ENCODE measurements at places on chromosomes 1 and 21.

DNA sequence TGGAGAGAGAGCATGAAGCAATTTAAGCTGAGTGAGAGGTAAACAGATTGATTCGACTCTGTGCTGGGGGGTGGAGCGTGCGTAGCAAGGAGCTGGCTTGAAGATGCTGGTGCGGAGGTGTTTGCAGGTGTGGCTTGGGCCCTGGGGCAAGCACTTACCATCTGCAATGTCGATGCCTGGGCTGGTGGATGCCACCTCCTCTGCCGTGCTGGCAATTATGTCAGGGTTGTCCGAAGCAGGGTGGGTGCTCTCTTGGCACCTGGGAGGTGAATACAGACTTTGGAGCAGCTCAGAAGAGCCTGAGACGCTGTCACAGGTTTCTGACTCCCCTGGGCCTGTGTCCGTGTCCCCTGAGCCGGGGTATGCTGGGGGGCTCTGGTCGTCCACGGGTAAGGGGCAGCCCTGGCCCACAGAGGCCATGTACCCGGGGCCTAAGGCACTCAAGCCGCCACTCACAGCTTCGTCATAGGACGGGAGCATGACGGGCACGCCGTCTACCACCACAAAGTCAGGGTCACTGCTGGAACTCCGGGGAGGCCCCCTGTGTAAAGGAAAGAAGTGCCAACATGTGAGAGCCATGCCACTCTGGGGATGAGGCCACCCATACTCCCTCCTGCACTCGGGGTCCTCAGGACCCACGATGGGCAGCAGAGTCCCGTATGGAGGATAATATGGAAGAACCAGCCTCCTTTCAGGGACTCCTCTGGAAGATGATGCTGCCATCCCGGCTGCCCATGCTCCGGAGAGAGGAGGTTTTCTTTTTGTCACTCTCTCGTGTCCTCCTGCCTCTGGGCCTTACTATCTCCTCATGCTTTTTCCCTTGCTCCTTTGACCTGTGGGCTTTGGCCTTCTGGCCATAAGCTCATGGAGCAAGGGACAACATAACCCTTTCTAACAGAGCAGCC, 80.3 kb upstream of the TLR5 start:
- no peak for DNase-seq

DNA sequence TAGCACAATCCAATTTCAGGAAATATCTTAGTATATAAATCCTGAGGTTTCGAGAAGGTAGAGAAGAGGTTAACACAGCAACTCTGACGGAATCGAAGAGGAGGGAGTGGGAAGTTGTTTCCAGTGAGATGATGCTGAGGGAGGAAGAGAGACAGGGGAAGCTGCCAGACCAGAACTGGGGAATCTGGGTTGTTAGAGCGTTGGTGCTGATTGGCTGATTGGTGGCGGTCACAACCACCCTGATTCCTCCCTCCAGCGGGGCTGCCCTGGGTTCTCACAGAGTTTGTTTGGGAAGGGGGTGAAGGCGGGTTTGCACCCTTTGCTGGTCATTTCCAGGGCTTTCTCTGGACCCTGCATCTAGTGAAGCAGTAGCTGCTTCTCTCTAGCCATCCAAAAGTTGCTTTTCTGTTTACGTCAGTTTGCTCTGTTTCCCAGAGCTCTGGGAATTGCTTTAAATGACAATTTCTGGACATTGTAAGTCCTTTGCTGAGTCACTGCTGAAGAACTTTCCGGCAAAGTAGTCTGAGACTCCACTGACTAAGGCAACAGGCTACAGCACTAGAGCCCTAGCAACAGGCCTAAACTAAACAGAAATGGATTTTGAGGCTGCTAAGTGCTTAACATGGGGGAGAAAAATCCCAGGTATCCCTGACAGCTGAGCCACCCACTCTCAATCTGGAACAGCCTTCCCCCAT, 90.1 kb downstream of the TENT5C start:
- peak; percentile 30 for DNase-seq

DNA sequence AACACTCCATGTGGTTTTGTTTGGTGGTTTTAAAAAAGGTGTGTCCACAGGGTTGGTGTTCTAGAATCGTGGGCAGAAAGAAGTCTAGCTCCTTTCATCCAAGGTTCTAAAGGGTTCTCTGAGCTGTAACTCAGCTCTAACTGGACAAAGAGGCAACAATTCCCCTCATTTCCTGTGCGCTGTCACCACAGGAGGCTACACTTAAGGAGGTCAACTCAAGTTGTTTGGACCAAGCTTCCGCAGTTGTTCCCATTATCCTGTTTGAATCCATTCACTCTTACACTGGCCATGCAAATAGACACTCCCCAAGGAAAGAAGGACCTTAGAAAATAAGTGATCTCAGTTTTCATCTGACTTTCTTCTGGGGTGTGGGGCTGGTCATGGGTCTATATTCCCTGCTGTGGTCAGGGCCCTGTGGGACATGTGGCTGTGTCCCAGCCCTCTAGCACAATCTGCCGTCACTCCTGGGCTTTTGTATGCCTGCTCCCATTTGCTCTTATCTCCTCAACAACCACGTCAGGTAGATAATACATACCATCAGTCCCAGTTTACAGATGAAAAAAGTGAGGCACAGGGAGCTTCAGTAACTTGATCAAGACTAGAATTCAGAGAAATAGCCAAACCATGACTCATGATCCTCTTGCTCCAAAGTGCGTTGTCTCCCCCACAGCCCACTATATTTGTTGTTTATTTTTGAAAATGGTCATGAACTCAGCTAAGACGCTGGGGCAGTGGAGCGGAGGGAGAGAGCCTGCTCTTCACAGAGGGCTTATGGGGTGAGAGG, 103.6 kb downstream of the RHOU start:
- DNase-seq, result no peak

DNA sequence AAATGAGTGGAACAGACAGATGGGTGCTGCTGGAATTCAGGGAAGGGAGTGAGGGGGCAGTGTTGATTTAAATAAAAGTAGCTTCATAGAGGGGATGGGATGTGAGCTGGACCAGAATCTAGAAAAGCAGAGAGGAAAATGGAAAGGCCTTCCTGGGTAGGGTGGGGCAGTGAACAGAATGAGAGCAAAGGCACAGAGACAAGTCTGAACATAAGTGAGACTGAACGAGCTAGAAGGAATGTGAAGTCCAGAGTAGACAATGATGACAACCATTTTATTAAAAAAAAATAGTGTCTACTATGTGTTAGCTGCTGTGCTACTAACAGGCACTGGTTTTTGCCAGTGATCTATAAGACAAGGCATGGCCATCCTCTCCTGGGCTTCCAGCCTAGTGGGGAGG, 36.0 kb downstream of the ELK4 start:
- DNase-seq, result no peak

GRCh38 chr1:69167876-69168275, 399.8 kb upstream of the LRRC7 start:
- no peak for DNase-seq

GRCh38 chr1:65512383-65512782, 91.9 kb downstream of the LEPR start:
- no peak for DNase-seq

DNA sequence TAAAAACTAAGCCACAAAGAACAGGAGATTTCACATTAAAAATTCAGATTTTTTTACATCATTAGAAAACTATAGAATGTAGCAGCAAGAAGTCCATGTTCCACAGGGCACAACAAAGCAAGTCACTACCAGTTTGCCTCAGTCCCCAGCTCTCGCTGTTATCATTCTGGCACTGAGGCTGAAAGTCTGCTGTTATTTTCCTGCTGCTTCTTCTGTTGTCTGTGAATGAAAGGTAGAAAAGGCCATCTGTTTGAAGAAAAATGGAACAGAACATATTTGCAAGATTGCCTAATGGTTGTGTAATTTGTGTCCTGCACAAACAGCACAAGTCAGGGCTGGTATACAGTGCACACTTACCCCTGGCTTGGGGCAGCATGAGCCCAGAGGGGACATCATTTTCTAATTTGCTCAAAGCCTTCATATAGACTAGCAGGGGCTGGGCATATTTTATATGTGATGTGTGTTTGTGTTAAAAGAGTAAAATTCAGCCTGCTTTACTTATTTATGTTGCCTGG, 105.6 kb upstream of the COG2 start:
- DNase-seq, result peak; percentile 49

GRCh38 chr1:224157316-224157715, 25.7 kb upstream of the DEGS1 start:
- DNase-seq, result no peak

- DNase-seq, result no peak
These were observed 8.1 kb downstream of the KRTAP21-3 start for GRCh38 chr21:30710499-30710898.

DNA sequence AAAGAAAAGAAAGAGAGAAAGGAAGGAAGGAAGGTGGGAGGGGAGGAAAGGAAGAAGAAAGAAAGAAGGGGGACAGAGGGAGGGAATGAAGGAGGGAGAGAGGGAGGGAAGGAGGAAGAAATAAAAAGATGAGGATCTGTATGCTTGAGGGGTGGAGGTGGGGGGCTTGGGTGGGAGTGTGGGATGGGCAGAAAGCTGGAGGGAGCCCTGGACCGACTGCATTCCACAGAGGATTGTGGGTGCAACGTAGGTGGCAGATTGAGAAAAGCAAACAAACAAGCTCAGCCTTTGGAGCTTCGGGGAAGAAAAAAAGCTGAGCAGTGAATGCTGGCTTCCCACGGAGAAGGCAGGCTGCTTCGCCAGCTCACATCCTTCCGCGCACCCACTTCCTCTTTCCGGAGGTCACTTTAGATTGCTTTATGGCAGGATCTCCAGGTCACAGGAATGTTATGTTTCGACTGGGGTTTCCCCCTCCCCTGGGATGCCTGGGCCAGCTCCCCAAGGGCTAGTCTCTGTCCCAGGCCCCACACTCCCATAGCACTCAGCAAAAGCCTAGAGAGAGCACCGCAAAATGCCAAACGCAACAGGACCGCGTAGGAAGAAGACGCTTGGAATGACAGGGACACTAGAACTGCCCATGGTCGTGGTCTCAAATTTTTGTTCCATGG, 20.7 kb upstream of the LGALS8 start:
- peak; percentile 55 for DNase-seq

- no peak for DNase-seq
These were observed 72.3 kb downstream of the TRIM11 start for GRCh38 chr1:228334226-228334935.

DNA sequence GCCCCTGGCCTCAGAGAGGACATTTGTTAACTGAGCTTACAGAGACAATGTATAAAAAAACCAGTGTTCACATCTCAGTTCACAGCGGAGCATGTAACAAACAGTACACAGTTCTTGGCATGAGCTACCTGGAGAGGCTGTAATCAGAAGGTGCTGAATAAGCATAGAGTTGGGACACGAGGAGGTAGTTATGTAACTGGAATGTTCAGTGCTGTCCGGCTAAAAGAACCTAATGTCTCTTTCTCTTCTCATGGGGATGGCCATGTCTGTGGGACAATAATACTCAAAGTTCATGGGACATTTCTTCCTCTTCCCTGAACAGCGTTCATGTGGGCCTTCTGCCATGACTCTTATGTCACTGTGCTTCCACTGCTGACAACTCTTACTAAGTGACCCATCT, 17.2 kb upstream of the STX12 start:
- no peak for DNase-seq

GRCh38 chr1:197435224-197435623, 167.2 kb downstream of the CRB1 start:
- DNase-seq, result peak; percentile 15

DNA sequence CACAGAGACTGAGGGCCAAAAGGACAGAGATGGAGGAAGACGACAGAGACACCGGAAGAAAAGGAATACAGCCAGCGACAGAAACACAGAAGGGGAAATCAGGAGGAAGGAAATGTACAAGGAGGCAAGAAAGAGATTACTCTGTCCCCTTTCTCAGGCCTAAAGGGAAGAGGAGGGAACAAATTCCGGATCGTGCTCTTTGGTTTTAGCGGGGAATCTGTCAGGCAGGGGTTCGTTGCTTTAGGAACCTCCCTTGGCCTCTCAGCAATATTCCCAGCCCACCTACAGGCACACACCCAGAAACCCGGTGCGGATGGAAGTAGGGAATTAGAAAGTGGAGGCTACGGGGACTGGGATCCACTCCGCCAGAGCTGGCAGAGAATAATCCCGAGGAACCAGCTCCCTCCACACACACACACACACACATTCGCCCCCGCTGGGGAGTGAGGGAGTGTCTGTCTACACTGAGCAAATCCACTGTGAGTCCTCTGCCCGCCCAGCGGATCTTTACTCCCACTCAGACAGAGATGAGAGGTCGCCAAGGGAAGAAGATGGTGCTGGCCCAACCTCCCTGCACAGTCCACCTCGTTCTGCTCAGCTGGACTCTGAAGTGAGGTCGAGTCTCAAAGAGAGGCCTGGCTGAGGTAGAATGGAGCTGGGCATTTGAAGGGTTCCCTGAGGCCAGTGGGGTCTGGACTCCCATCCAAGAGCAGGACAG, 5.7 kb downstream of the TAL1 start:
- DNase-seq, result no peak

GRCh38 chr1:214747050-214747635, 144.1 kb downstream of the CENPF start:
- no peak for DNase-seq

DNA sequence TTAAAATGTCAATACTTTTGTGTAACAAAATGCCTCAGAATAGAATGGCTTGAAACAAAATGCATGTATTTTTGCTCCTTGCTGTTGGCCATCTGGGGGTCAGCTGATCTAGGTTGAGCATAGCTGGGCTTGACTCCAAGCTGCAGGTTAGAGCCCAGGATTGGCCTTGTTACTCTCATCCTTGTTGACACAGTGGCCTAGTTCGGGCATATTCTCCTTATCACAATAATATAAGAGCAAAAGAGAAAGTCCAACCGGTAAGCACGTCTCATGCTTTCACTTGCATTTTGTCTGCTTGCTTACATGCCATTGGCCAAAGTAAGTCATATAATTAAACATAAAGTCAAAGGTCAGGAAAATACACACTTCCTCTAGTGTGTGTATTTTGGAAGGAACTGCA, 456.2 kb downstream of the KCNT2 start:
- no peak for DNase-seq

GRCh38 chr1:75338616-75339483, 204.7 kb downstream of the LHX8 start:
- DNase-seq, result peak; percentile 43

GRCh38 chr1:53655931-53656746, 82.8 kb downstream of the GLIS1 start:
- DNase-seq, result no peak

DNA sequence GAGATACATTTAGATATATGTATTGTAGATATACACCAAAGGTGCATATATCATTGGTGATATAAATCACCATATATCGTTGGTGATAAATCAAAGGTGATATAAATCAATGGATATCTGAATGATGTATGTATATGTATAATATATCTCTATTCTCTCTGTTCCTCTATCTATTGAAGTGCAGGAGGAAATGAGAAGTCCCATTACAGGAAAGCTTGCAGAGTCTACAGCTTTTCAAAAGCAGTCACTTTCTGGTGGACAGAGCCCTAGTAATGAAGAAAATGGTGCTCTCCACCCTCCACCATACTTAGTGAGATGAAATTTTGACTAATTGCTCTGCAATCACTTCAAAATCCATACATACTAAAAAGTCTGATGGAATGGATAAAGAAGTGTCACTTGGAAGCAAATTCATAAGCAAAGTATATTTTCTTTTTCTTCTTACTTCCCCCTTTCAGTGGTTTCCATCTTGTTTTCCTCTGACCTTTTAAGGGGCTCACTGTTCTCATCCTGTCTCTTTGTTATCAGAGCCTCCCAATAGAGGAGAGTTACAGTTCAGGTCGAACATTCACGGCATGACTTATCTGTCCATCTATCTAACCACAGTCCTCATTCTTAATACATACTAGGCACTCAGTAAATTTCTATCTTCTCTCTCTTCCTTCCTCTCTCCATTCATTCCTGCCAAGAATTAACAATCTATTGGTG, 227.2 kb downstream of the KCNJ6 start:
- DNase-seq, result no peak

Measured in Ammon's horn (tissue), 1 donor.